ENCODE measurements at places on chromosomes 1 and 21.
A peak's percentile ranks its signal among the peaks of the same experiment; 100 is the strongest.

GRCh38 chr1:9426291-9426711 lies 113.0 kb upstream of the SLC25A33 start:
- DNase-seq: peak; percentile 59

DNA sequence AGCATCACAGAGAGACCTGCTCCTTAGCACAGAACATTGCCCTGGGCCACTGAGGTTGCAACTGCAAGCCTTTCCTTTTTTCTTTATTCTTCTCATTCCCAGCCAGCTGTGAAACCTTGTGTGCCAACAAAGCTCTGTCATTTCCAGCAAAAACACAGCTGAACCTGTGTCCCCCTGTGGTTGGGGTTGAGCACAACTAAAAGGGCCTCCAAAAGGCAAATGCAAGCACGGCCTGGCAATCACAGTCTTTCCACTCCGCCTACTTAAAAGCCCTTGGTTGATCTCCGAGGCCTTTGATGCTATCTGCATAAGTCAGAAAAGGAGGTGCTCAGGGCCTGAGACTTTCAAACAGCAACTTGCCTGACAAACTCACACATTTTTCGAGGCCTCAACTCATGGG lies 32.7 kb downstream of the SUSD4 start:
- DNase-seq: no peak

- peak; percentile 2 for DNase-seq
Observed at GRCh38 chr21:24045775-24046215, 1561.5 kb downstream of the MRPL39 start.

DNA sequence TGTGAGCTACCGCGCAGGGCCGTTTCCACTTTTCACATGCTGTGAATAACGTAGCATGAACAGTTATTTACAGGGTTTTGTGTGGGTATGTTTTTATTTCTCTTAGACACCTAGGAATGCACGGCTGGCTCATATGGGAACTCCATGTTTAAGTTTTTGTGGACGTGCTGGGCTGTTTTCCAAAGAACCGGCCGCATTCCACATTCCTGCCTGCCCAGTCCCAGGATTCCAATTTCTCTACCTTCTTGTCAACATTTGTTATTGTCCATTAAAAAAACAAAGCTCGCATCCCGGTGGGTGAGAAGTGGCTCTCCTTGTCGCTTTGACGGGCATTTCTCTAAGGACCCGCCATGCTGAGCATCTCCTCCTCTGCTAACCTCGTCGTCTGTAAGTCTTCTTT lies 47.1 kb upstream of the LRRC3 start:
- DNase-seq: no peak

DNA sequence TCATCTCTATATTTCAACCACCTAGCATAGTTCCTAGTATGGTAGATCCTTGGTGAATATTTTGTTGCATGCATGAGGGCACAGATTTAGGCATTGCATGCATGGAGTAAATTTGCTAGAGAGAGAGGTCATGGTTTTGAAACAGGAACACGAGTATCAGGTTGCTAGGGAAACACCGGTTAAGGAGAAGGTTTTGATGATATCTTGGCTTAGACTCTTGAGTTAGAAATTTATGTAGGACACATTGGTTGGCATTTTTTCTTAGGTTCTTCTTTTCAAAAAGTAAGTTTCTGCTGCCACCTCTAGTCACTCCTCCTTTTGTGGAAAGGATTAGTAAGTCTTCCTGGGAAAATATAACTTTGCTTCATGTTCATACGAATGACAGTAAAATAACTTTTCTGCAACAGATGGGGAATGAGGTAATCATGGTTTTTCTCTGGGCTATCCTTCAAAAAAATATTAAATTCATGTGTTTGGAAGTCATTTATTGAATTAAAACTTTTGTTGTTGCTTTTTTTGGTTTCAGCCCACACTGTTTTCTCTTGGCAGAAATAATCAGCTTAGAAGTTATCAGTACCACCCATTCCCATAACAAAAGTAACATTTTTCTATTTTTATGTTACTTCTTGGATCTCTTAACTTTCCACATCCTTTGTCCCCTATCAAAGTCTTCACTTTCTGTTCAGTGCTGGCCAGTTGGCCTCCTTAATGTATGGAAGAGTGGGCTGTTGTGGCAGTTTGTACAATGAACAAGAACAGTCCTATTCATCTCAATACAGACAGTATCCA lies 97.3 kb downstream of the PLA2G4A start:
- DNase-seq: no peak

All from activated T-cell treated with anti-CD3 and anti-CD28 coated beads for 24 hours (primary cell).